ENCODE measurements at places on chromosomes 1 and 21. TPM values are rescaled to one million over a fixed set of nuclear protein-coding genes. Genes with fewer than 3 reads are reported as not detected.

DNA sequence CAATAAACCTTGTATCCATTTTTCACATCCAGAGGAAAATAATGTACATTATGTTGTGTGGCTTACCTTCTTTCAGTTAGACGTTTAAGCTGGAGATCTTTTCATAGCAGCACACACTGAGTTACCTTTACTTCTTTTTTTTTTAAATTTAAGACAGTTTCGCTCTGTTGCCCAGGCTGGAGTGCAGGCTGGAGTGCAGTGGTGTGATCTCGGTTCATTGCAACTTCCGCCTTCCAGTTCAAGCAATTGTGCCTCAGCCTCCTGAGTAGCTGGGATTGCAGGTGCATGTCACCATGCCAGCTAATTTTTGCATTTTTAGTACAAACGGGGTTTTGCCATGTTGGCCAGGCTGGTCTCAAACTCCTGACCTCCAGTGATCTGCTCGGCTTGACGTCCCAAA is 7.4 kb upstream of the CAMTA1 start:
- no peak for DNase-seq

- DNase-seq: no peak
Observed at GRCh38 chr21:41142051-41142795, 25.7 kb upstream of the BACE2 start.

- DNase-seq: no peak
Observed at GRCh38 chr1:239025997-239026694, 360.2 kb upstream of the CHRM3 start.

DNA sequence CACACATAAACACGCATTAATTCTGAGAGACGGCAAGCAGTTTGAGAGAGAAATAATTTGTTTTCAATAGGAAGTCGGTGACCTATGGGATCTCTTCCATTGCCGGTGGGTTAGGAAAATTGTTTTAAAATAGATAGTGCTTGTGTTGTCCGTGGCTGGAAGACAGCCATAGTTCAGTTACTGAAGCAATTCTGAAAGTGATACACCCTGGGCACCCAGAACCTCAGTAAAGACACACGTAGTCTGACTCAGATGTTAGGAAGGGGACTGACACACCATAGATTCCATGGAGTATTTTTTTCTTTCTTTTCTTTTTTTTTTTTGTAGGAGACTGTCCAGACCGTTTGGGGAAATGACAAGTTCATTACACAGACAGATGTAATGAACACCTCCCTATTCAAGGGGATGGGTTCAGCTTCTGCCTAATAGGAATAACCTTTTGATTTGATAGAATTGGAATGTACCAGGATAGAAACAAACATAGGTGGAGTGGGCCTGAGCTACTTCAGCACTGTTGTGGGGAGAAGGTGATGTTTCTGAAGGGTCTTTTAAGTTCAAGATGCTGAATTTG is 1.6 kb downstream of the C1orf21 start:
- DNase-seq: peak; percentile 58

The SLC22A15 gene
- 2.0 TPM for total RNA-seq

- DNase-seq: no peak
Observed at GRCh38 chr1:153742411-153743142, 14.7 kb downstream of the INTS3 start.

The SLC6A9 gene
- total RNA-seq: 4.6 TPM

The KRTAP19-1 gene
- not detected for total RNA-seq

The C1orf141 gene
- not detected for total RNA-seq

DNA sequence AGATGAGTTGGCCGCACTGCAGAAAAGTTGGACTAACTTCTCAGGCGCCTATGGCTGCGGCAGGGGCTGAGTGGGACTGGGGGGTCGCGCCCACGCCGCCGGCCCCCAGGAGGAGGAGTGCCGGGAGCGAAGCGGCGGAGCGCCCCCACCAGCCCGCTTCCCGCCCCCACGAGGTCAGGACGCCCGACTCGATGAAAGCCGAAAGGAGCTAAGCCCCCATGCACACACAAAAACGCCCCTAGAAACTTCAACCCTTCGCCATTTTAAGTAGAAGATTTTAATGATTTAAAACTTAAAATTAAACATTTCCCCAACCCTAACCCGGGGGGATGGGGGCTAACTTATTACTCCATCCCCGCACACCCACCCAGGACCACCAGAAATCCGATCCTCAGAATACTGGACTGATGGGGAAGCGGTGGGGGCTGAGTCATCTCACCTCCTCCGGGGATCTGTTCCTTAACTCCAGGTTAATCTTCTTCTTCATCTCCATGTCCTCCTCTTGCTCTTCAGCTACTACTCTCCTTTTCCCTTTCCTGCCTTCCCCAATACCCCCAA is 539 bp downstream of the ANP32E start:
- peak; percentile 46 for DNase-seq

The OR6N1 gene
- total RNA-seq: not detected

DNA sequence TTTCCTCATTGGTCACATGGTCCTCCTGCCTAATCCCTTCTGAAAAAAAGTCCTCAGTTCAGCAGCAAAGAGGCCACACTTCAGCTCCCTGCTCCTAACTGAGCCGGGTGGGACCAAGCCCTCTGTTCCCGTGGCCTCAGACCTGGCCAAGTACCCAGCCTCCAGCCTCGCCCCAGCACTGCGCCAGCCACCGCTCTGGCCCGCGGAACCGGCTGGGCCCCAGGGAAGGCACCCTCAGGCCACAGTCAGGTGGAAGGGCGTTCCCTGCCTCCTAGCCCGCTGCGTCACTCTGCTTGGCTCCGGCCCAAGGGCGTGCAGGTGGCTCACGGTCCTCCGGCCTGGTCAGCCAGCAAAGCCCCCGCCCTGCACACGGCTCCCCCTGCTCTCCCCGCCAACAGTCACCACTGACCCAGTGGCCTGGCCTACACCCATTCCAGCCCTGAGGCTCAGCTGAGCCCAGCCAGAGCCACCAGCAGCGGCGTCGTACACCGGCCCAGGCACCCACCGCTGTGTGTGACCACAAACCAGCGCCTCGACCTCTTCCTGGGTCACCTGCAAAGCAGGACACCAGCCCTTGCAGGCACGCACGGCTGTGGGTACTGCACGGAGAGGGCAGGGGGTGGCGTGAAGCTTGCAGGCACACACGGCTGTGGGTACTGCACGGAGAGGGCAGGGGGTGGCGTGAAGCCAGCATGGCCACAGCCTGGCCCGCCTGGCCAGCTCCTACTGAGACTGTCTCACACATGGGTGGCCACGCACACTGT is 19.4 kb downstream of the NADK start:
- DNase-seq: no peak

The KIAA1614 gene
- total RNA-seq: 1.0 TPM

- DNase-seq: no peak
Observed at GRCh38 chr1:151867765-151868411, 14.4 kb upstream of the THEM5 start.

The KRTAP12-2 gene
- not detected for total RNA-seq

DNA sequence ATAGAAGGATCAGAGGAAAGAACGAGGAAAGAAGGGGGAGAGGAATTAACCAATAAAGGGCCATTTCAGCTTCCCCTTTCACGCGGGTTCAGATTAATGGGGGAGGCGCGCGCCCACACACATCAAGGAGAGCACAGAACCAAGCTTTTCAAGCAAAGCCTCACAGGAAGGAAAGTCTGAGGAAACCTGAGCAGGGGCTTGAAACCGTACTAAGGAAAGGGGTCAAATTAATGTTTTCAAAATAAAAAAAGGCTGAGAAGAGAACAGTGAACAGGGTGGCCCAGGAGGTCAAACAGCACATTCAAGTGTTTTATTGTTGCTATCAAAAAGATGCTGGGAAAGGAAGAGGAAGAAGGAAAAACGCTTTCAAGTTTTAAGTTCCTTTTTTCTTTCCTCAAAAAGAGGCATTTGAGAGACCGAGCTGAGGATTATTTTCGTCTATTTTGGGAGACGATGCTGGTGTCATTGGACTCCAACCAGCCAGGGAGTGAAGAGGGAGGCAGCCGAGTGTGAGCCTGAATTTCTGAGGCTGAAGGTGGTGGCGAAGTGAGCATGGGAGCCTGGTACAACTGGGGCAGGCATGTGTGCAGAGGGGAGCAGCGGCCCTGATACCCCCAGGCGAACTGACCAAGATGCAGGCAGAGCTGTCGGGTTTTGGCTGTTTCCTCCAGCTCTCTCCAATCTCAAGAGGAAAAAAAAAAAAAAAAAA is 88.4 kb downstream of the PROX1 start:
- no peak for DNase-seq

DNA sequence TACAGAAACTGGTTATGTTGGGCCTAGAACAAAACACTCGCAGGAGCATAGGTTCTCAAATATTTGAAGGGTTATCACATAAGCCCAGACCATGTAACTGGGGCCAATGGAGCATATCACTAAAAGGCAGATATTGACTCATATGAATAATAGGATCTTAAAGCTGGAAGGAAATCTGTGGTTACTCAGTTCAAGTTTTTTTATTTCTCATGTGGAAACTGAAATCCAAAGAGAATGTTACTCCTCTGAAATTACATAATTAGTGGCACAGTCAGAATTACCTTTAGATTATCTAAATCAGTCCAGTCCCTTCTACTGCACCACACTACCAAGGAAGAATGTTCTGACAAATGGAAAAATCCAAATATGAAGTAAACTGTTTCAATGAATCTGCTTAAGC is 12.0 kb downstream of the SLAMF8 start:
- DNase-seq: no peak

DNA sequence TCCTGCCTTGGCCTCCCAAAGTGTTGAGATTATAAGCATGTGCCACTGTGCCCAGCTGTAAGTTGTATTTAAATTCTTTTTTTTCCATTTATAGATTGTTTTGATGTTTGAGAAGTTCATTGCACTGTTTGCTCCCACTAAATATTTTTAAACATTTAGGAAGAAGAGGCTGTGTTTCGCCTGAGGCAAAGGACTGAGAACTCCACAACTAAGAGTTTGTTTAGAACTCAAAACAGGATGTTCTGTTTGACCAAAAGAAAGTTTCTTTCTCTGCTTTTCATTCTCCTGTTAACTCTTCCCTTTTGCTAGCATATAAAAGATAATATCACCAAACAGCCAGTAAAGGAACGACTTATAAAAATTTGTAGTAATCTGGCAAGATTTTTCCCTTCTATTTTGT is 87.0 kb downstream of the RUNX1 start:
- no peak for DNase-seq

DNA sequence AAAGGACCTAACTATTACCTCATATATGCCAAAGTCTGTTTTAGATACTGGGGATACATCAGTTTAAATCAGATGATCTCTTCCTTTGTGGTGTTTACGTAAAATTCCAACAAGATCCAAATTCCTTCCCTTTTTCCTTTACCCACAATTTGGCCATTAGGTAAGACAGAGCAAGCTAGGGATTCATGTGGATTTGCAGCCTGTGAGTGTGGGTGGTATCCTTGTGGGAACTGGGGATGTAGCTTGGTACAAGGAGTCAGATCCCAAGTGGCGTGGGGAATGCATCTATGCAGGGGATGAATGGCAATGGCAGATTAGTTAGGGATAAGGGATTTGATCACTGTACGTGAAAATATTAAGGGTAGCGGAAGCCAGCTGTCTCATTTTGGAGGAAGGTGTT is 9.8 kb upstream of the STRIP1 start:
- DNase-seq: no peak

The AGT gene
- total RNA-seq: 1.1 TPM

DNA sequence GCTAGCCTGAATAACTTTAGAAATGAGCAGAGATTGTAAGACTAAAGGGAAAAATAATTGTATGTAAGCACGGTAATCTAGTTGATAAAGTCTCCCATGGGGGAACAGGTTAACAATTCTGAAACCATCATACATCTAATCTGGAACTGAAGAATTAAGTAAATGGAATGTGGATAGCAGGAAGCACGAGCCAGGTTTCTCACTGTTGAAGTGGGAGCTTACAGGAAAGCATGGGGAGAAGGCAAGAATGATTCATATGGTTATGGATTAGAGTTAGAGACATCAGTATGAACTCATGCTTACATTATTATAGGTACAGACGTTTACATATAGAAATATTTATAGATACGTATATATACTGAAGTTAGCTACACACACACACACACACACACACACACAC is 83.0 kb downstream of the LEPR start:
- DNase-seq: no peak

The OR6K3 gene
- not detected for total RNA-seq

The MTARC1 gene
- 6.8 TPM for total RNA-seq

The CASZ1 gene
- total RNA-seq: 3.5 TPM

DNA sequence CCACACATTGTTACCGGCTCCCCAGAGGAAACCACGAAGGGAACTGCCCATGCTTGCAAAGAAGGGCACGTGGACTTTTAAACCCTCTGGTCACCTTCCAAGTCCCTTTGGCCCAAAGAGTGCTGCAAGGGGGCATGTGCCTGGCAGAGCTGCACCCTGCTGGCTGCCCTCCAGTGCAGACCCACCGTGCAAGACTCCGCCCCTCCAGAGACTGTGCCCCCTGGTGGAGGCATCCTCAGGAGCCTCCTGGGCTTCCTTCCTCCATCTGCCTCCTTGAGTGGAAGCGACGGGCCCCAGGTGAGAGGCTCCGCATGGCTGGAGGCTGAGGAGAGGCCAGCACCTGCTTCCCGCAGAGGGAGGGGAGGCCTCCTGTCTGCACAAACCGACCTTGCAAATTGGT is 100.6 kb downstream of the CRYAA start:
- no peak for DNase-seq

DNA sequence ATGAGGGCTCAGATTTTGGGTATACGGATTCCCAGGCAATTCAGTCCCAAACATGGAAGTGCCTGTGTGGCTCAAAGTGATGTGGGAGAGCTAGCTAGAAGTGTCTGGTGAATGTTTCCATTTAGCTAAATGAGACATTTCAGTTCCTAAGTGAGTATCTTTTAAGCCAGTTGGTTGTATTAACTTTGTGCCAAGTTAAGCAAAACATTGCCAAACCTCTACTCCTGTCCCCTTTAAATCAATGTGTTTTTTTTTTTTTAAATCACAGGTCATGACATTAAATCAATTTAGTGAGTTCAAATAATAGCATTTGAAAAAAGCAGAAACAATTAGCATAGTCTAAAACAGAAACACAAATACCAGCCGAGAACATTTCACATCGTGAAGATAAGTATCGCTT is 230.1 kb downstream of the ASTN1 start:
- no peak for DNase-seq

DNA sequence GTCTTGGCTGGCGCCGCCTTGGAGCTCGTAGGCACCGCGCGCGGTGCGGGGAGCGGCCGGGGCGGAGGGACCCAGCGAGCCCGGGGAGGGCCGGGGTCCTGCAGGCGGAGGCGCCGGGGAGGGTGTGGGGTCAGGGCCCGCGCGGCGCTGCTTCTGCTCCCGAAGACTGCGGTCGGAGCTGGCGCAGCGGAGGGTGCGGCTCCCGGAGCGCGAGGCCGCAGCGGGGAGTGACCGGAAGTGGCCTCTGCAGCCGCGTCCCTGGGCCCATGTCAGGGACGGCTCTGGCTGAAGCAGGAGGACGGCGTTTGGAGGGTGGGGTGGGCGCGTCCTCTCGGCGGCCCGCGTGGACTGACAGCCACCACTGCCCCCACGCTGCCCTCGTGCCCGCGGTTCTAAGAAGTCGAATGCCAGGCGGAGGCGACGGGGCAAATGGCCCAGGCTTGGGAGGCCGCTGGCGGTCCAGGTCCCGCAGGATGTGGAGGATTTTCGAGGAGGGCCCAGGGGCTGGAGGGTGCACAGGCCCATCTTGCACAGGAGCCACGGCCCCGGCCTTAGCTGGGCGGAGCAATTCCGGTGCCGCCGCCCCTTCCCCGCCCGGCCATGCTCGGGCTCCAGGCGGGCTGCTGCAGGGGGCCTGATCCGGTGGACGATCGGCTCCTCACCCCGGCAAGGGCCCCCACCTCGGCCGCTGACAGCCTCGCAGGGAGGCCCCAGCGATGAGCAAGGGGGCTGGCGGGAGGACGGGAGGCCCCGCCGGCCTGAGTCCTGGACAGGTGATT is 7.7 kb upstream of the ZNF669 start:
- peak; percentile 60 for DNase-seq

The SELL gene
- not detected for total RNA-seq
